Activated CD8-positive, alpha-beta memory T cell treated with anti-CD3 and anti-CD28 coated beads for 24 hours (primary cell): ENCODE measurements at places on chromosomes 12 and 14.

DNA sequence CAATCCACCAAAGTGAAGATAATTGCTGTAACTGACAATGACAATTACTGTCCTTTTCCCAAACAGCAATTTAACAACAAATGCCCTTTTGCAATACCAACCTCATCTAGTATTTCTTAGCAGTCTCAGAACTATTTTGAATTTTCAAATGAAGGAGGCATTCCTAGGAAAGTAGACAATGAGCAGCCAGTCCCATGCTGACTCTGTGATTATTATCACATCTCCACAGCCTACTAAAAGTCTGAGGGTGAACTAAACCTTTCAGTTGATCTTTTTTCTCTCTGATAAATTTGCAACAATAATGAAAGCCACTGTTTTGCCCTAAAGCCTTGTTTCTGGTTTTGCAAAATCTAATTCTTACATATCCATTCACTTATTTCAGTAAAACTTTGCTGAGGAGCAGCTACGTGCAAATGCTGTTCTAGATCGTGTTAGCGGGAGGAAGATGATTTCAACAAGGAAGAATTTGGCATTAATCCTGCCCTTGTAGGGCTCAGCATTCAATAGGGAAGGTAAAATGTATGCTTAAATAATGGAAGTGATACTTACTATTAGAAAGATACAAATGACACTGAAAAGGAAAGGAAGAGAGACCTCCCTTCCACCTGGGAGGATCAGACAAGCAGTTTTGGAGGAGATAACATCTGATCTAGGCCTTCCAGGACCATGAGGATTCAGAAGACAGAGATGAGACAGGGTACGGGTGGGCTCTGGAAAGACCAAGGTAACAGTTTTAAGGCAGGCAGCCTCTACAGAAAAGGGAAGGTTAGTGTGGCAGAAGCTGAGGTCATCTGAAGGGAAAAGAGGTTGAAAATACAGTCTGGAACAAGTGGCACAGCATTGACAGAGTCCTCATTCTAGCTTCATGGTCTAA lies 47.4 kb downstream of the SLC38A1 start:
- no peak for DNase-seq

DNA sequence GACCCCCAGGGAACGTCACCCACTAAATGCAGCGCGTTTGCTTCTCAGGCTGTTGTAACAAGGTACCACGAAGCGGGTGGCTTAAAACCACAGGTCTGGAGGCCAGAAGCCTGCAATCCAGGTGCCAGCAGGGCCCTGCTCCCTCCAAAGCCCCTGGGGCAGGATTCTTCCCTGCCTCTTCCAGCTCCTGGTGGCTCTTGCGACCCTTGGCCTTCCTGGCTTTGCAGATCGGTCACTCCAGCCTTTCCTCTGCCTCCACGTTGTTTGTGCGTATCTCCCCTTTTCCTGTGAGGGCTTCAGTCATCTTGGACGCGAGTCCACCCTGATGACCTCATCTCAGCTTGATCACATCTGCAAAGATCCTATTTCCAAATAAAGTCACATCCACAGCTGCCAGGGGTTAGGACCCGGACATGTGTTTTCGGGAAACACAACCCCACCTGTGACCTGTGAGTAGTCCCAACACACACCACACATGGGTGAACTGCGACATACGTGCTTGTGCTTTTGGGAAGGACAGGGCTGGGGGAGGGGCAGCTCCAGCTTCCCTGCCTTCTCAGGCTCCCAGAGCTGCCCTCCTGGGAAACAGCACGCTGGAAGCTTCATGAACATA lies 114.5 kb upstream of the NCOR2 start:
- DNase-seq: no peak

- DNase-seq: no peak
Observed at GRCh38 chr14:86012461-86012860, 482.5 kb downstream of the FLRT2 start.

- DNase-seq: no peak
Observed at GRCh38 chr14:58824796-58825195, 187.0 kb downstream of the DACT1 start.

- peak; percentile 44 for DNase-seq
Observed at GRCh38 chr12:11881835-11882234, 188.9 kb upstream of the BCL2L14 start.

DNA sequence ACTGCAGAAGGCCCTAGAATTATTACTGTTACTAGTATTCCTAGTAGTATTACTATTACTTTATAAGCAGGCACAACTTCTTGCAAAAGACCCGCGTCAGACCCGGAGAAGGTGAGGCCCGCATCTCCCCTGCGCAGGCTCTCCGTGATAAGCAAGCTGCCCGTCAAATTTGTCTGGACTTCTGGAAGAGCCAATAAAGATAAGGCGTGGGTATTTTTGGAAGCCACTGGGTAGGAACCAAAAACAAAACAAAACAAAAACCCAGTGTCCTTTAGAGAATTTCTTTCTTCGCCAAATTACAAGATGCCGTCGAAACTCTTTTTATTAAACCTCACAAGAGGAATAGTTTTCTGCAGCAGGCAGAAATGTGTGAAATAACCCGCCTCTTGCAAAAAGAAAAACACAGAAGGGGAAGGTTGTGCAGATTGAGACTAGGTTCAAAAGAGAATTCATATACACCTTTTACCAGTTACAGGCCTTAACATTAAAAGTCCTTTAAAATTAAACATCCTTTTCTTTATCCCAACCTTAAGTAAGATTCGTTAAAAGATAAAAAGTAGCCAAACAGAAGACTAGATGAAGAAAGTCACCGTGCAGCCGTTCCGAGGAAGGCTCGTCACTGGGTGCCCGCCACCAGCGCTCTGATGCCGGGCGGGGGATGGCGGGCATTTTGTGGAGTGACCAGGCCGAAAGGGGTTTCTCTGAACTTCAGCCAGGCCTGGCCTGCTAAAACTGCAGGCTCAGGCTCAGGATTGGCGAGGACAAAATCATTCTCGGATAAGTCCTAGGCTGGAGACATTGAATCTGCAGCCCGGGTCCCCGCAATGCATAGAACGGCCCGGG lies 1.6 kb downstream of the TBX5 start:
- no peak for DNase-seq

DNA sequence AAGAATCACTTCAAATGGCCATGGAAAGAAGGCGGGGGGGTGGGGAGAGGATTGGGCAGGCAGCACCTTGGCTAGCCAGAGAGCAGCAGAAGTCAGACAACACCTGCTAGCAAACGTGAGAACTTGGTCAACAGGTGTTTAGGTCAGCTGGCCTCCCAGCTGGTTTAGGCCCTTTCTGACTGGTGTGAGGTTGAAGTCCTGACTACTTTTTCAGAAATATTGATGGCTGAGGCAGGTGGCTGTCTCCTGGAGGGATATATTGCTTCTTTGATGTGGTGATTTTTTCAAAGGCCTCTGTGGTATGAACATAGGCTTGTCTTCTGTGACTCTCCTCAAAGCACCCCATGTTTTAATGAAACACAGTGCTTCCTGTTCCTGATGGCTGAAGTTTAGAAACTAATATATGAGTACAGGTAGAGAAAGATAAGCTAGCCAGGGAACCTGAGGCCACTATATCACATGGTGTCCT lies 238.2 kb upstream of the SSTR1 start:
- no peak for DNase-seq

GRCh38 chr12:62925680-62926079 lies 9.3 kb downstream of the PPM1H start:
- DNase-seq: no peak

GRCh38 chr12:96201272-96202227 lies 7.4 kb downstream of the ELK3 start:
- no peak for DNase-seq
